ENCODE measurements at places on chromosomes 13 and 19.

GRCh38 chr13:112880976-112881540, 88.0 kb upstream of the MCF2L start:
- no peak for DNase-seq

GRCh38 chr13:45787346-45787745, 64.2 kb downstream of the SIAH3 start:
- DNase-seq, result no peak

DNA sequence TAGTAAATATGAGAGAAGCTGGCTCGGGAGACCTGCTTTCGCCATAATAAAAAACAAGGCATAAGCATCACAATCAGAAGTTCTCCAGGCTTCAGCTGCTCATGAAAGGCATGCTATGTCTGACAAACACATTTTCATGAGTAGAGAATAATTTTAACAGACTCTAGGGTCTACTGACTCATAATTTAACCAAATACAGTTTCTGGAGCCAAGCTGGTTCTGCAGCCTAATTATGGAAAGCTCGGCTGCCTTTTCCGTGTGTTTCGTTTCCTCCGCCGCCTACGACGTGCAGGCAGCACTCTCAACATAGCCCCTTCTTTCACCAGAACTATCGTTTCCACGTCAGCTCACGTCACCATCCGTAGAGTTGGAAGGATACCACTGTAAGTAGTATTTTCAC, 5.7 kb downstream of the MCF2L start:
- DNase-seq, result no peak

DNA sequence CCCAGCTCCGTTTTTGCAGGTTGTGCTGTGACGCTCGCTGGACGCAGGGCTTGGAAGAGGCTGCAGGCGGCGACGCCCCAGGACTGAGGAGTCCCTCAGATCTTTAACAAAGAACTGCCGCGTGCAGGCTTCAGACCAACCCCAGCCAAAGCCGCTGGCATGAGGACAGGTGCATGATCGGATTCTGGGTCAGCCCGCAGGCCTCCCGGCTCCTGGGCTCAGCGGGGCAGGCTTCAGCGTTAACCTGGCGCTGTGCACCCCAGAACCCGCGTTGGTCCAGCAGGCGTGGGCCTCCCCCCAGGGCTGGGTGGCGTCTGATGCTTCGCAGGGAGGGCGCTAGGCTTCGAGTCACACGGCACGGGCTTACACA, 920 bp upstream of the TIMM13 start:
- DNase-seq, result no peak

DNA sequence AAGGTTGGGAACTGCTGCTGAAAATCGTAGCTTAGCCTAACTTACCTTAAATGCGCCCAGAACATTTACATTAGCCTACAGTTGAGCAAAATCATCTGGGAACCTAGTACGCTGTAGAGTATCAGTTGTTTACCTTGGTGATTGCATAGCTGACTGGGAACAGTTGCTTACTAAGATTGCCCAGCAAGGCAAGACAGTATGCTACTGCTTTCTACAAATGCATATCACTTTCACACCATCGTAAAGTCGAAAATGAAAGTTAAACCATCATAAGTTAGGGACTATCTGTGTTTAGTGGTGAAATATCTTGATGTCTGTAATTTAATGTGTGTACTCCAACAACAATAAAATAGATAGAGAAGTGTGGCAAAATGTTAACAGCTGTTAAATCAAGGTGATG, 1670.6 kb upstream of the PCDH20 start:
- no peak for DNase-seq

GRCh38 chr19:37218592-37218935, 550 bp downstream of the ZNF383 start:
- DNase-seq, result no peak

GRCh38 chr19:10294368-10294697, 4.6 kb downstream of the ICAM5 start:
- DNase-seq, result no peak

DNA sequence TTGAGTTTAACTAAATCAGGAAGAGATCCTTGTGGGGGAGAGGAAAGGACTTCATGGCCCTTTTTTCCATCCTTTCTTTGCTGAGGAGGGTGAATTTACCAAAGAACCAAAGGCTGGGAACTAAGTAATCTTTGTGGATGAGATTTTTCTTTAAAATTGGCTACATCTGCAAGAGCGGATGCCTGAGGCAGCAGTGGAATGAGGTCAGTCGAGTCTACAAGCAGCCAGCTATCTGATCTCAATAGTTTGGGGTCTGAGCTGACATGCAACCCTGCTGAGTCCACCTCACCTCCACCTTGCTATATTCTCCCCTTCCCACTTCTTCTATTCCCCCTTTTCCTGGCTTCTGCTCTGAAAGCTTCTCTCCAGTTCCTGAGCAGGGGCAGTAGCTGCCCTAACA, 3.6 kb upstream of the DNAJC15 start:
- no peak for DNase-seq

GRCh38 chr13:26487781-26488180, 69.7 kb upstream of the WASF3 start:
- DNase-seq, result no peak

GRCh38 chr19:55481794-55482155, 3.2 kb upstream of the NAT14 start:
- DNase-seq, result no peak

DNA sequence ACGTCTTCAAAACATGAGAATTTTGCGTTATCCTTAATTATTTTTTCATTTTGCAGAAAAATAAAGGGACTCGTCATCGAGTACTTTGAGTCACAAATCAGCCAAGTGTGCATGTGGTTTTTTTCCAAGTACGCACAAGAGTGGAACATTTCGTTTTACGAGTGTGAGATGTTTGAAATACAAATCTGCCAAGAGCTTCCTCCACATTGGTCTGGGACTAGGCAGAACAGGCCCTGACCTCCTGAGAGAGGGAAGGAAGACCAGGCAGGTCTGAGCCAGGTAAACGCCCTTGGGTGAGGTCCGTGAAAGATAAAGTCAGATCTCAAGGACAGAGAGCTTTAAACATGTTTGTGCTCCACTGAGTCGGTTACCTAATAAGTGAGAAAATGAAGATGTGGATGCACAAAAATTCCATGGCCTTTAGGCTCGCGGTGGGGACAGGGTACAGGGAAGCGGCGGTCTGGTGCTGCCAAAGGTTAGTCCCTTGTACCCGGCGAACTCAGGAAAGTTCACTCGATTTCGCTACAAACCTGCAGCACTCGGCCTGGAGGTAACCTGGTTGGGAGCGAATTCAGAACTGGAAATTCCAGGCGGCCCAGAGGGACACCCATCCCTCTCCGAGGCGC, 473 bp upstream of the ITM2B start:
- DNase-seq, result no peak

GRCh38 chr13:43285933-43286597, 262.7 kb downstream of the DNAJC15 start:
- DNase-seq, result no peak

GRCh38 chr13:49733181-49733951, 42.1 kb upstream of the EBPL start:
- no peak for DNase-seq

GRCh38 chr13:67443923-67444322, 213.8 kb upstream of the PCDH9 start:
- DNase-seq, result no peak

DNA sequence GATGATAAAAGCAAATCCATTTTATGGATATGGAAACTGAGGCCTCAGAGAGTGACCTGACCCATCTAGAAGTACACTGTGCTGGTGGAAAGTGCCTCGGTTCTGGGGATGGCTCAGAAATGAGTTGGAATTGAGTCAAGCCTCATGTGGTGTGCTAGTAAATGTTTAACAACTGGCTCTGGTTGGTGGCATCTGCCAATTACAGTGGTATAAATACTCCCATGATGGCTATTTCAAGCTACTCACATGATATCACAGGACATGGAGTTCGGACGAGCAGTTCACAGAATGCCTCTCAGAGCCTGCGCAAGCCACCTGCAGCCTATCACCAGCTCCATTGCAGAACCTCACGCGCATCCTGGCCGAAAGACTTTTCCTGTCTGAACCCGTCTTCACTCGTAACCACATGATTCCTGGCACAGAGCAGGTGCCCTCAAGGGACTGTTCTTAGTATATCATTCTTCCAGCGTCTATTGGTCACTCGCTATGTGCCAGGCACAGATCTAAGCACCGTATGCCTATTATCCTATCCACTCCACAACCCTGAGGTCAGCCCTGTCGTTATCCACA, 9.1 kb downstream of the TMEM150B start:
- DNase-seq, result no peak

DNA sequence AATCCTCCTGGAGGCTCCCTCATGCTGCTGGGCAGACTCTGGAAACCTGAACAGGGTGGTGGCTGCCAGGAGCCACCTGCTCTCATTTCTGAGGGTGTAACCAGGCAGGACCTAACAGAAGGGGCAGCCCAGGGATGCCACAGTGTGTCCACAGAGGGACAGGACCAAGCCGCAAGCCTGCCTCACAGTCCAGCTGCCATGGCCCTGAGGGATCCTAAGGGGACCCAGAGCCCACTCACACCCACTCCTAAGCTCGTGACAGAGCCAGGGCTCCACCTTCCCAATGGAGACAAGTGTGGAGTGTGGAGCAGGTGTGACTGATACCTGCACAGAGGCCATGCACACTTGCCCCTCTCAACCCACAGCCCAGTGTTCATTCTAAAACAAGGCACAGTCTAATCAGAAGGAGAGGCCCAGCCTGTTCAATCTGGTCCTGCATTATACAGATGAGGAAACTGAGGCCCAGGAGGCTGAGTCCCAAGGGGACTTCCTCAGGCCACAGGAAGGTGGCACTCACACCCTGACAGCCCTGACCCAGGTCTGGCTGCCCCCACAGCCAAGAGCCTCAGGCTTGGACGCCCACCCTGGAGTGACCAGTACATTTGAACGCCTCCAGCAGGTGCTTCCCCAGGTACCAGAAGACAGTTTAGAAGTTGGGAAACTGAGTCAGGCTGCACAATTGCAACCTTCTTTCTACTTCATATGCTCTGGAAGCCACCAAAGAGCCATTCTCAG, 220.1 kb downstream of the TUBA3C start:
- no peak for DNase-seq

DNA sequence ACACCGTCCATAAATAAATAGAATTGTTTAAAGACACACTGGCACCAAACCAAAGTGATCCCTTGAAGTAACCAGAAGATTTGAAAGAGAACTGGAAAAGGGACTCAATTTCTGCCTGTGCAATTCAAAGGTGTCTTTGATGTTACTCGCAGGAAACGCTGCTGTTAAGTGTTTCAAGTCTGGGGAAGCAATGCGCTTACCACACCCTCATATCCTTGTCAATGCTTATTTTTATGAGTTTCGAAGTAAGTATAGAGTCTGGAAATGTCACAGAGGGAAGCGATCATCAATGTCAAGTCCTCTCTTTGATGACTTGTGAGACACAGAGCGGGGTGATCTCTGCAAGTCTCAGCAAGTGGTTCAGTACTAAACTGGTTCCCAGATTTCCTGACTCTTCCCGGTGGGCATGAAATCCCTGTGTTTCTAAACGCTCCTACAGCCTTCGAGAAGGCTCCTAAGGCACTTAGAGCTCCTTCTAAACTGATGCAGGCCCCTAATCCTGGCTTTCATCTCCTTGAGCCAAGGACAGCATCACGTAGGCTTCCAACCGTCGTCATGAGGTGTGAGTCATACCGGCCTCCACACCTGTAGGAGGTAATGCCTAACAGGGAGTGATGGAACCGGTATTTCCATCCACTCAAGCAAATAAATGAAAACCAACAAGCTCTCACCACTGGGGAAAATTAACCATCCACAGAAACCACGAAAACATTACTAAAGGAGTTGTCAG, 22.8 kb downstream of the SYDE1 start:
- DNase-seq, result peak; percentile 38

- DNase-seq, result no peak
These were observed 988 bp downstream of the LRRC4B start for GRCh38 chr19:50567052-50567841.

DNA sequence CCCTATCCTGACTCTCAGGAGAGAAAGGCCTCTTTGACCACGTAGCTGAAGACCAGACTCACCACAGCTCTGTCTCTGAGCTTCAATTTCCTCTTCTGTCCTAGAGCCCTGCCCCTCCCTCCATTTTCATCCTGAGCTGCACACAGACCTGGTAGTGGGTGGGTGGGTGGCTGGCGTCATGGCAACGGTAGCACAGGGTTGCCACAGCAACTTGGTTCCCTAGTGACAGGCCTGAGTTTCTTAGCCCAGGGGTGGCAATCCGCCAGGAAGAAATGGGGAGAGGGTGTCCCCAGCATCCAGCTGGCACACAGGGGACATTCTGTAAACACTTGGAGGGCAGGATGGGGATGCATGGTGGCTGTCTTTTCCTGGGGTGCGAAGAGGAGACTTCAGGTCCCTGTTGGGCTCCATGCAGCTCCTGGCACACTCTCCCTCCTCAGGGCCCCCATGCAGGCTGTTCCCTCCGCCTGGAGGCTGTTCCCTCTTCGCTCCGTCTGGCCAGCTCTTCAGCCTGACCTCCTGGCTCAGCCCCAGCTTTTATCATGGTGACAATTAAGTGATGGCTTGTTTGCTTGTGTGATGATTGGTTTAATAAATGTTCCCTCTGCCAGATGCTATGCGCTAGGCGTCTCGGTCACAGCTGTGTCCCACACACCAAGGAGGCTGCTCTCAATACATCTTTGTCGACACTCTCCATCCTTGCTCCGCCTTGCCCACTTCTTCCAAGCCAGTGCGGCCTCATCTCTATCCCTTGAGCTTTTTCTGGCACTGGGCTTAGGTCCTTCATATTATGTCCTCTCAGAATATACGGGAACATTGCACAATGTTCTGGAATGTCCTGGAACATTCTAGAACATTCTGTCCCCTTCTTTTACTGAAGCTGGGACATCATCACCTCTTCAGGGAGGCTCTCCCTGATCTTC, 7.4 kb upstream of the KLHL26 start:
- no peak for DNase-seq

- no peak for DNase-seq
These were observed 511.8 kb downstream of the KLF12 start for GRCh38 chr13:73622381-73622780.

DNA sequence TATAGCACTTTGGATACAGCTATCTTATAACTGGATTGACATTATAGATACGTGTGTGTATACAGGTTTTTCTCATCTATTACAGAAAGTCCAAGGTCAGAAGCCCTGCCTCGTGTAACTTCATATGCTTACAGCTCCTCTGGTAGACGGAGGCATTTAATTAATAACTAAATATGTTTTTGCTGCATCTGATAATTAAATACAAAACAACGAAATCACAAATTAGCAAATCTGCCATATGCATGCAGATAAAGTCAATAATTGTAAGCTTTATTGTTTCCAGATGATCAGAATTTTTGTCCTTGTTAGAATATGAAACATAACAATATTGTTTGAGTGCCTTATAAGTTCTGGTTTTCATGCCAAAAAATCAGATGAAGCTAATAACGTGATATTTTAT, 717.7 kb downstream of the LIG4 start:
- DNase-seq, result no peak

DNA sequence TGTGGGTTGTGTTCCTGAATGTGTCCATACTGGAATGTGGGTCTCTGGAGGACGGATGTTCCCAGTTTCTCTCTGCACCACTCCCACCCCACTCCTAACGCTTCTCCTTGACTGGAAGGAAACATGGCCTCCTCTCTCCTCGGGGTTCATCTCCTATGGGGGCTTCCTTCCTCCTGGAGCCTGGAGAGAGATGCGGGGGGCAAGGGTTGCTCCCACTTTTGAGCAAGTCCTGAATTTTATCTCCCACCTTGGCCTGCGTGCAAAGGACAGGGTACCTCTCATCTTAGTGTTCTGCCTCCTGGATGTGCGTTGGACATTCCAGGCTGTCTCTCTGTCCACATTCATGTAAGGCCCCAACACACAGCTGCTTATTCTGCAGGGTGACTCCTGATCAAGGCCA, 52.5 kb upstream of the UQCRFS1 start:
- DNase-seq, result no peak

Data from stimulated activated CD8-positive, alpha-beta memory T cell treated with anti-CD3 and anti-CD28 coated beads, Interleukin-15, amount 100 ng/mL, for 4 hours (primary cell).